ENCODE measurements at places on chromosomes 1 and 21. TPM values are rescaled to one million over a fixed set of nuclear protein-coding genes. Genes with fewer than 3 reads are reported as not detected.

DNA sequence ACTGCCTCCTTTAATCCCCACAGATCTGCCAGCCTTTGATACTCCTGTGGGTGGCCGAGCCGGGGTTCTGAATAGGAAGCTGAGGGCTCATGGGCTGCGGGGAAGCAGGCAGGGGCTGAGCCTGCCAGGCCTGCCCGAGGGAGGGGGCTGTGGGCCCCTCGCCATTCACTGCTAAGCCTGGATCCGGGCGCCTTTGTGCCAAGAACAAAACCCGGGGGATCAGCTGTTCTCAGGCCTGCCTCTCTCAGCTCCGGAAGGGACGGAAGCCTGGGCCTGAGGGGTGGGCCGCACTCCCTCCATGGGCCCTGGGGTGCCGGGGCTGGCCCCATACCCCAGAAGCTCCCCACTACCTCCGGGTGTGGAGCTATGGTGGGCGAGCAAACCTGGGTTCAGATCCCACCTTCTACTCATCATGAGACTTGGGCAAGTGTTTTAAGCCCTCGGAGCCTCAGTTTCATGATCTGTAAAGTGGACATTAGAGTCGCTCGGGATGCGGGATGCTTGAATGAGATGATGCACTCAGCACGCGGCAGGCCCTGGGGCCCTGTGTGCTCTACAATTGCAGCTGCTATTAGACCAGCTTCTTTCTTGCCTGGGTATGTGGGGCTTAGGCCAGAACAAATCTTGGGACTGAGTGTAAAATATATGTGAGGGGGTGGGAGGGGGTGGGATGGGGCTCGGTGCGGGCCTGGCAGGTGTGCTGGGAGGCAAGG, 19.2 kb upstream of the EPHA2 start:
- no peaks in the 10 kb centered on the region for H3K36me3 ChIP-seq
- H3K27me3 ChIP-seq, result no peaks in the 10 kb centered on the region
- H3K27ac ChIP-seq, result peak overlapping the region; percentile 81
- peak; percentile 61 for DNase-seq
- H3K4me3 ChIP-seq, result no peak overlapping the region

DNA sequence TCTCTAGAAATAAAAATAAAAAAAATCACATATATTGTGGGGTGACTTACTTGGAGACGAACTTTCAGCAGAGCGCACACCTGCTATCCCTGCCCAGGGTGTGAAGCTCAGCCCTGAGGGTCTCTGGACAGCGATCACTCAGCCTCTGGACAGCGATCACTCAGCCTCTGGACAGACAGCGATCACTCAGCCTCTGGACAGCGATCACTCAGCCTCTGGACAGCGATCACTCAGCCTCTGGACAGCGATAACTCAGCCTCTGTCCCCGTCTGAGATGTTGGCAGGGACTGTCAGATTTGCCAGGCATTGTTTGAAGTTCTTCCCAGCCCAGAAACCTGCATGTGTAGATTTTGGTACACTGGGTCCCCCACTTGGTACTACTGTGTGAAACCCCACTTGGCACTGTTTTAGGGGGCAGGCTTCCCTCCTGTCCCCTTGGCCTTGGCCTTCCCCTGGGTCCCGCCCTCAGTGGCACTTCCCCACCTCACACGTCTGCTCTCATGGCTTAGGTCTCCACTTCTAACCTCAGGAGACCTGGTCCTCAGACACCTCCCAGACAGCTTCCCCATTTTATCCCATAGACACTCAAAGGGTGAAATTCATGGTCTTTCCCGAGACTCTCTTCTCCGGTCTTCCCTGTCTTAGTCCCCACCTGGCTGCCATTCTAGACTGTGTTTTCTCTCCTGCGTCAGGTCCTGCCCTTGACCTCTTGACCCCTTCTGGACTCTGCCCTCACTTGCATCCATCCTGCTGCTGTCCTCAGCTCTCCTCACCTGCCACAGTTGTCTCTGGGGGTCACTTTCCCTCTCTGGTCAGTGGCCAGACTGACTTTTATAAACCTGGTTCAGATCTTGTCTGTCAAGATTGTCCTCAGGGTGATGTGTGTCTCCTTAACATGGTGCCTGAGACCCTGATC, 10.2 kb downstream of the PSEN2 start:
- H3K36me3 ChIP-seq, result peaks cover 3% of the 10 kb centered on the region
- DNase-seq, result no peak
- H3K4me1 ChIP-seq, result peaks cover 8% of the 10 kb centered on the region
- H3K27ac ChIP-seq, result no peak overlapping the region
- no peak overlapping the region for H3K4me3 ChIP-seq
- no peaks in the 10 kb centered on the region for H3K27me3 ChIP-seq

- H3K4me1 ChIP-seq, result peaks cover 38% of the 10 kb centered on the region
- H3K4me3 ChIP-seq, result no peak overlapping the region
- H3K36me3 ChIP-seq, result no peaks in the 10 kb centered on the region
These were observed 31.6 kb upstream of the UBE2U start for GRCh38 chr1:64171797-64172281.

DNA sequence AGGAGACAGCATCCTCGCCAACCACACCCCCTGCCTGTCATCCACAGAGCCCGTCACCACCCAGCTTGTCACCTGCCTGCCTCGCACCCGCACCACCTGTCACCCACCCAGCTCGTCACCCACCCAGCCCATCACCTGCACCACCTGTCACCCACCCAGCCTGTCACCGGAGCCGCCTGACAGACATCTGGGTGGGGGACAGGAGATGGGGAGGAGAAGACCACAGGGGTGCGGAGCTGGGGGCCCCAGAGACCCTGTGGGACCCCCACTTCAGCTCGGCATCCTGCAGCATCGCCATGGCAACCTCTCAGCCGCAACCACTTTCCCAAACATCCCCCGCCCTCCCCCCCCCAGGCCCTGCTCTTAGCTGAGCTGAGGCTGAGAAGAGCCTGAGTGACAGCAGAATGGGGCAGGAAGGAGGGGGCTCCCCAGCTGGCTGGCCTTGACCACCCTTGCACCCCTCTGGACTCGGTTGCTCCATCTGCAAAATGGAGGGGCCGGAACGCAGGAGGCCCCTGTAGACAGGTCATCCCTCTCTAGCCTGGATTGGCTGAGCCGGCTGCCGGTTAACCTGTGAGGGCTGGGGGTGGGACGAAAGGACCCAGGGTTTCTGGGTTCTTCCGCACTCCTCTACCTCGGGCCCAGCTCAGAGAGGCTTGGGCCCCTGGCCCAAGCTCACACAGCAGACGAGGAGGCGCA, 11.6 kb downstream of the AHDC1 start:
- peaks cover 6% of the 10 kb centered on the region for H3K36me3 ChIP-seq
- H3K4me1 ChIP-seq, result peaks cover 53% of the 10 kb centered on the region
- H3K27me3 ChIP-seq, result no peaks in the 10 kb centered on the region
- peak; percentile 52 for DNase-seq
- H3K4me3 ChIP-seq, result no peak overlapping the region

DNA sequence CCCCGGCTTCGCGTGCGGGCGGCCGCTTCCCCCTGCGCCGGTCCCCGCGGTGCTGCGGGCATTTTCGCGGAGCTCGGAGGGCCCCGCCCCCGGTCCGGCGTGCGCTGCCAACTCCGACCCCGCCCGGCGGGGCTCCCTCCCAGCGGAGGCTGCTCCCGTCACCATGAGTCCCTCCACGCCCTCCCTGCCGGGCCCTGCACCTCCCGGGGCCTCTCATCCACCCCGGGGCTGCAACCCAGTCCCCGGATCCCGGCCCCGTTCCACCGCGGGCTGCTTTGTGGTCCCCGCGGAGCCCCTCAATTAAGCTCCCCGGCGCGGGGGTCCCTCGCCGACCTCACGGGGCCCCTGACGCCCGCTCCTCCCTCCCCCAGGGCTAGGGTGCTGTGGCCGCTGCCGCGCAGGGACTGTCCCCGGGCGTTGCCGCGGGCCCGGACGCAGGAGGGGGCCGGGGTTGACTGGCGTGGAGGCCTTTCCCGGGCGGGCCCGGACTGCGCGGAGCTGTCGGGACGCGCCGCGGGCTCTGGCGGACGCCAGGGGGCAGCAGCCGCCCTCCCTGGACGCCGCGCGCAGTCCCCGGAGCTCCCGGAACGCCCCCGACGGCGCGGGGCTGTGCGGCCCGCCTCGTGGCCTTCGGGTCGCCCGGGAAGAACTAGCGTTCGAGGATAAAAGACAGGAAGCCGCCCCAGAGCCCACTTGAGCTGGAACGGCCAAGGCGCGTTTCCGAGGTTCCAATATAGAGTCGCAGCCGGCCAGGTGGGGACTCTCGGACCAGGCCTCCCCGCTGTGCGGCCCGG, 159.2 kb downstream of the RUNX1 start:
- H3K4me3 ChIP-seq, result peak overlapping the region; percentile 89
- H3K27ac ChIP-seq, result peak overlapping the region; percentile 98
- H3K36me3 ChIP-seq, result peaks cover 4% of the 10 kb centered on the region
- H3K4me1 ChIP-seq, result peaks cover 6% of the 10 kb centered on the region

GRCh38 chr1:113747376-113747775, 11.9 kb downstream of the PHTF1 start:
- H3K4me3 ChIP-seq, result no peak overlapping the region
- peak overlapping the region; percentile 34 for H3K27ac ChIP-seq
- H3K36me3 ChIP-seq, result peaks cover 8% of the 10 kb centered on the region

GRCh38 chr1:10704368-10704882, 92.0 kb downstream of the CASZ1 start:
- DNase-seq, result no peak
- H3K27ac ChIP-seq, result no peak overlapping the region
- H3K27me3 ChIP-seq, result peaks cover 63% of the 10 kb centered on the region
- no peak overlapping the region for H3K4me3 ChIP-seq
- H3K36me3 ChIP-seq, result no peaks in the 10 kb centered on the region

- peaks cover 40% of the 10 kb centered on the region for H3K36me3 ChIP-seq
- peaks cover 17% of the 10 kb centered on the region for H3K4me1 ChIP-seq
- no peaks in the 10 kb centered on the region for H3K27me3 ChIP-seq
- no peak for DNase-seq
- H3K4me3 ChIP-seq, result no peak overlapping the region
These were observed 3.5 kb downstream of the POMGNT1 start for GRCh38 chr1:46194641-46195193.

DNA sequence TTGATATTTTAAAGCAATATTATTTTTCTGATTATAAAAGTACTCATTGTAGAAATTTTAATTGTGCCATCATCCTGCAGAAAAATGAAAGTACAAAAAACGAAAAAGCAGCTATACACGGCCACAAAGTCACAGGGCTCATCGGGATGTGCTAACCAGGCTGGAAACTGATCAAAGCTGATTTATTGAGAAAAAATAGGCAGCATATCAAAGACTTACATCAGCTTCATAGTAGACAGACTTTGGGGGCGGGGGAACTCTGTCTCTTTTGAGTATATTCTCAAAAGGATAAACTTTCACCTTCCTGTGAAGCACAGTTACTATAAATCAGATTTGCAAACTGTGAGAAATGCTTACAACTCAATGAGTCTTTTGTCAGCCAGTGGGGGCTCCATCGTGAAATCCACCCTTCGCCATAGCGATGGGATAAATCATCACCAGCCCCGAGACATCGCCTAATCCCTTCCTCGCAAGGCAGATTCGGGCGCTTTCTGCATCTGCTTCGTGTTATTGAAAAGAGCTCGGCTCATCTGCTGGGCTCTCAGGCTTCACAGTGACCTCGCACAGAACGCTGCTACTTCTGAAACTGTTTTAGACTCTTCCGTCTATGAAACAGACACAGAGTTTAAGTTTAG, 69.2 kb upstream of the ERG start:
- no peak overlapping the region for H3K27ac ChIP-seq
- H3K4me3 ChIP-seq, result peak overlapping the region; percentile 66
- peaks cover 9% of the 10 kb centered on the region for H3K4me1 ChIP-seq
- H3K36me3 ChIP-seq, result no peaks in the 10 kb centered on the region

- DNase-seq, result peak; percentile 98
- H3K4me1 ChIP-seq, result peaks cover 16% of the 10 kb centered on the region
- H3K27ac ChIP-seq, result no peak overlapping the region
- peak overlapping the region; percentile 68 for H3K4me3 ChIP-seq
- no peaks in the 10 kb centered on the region for H3K36me3 ChIP-seq
These were observed 699 bp upstream of the NES start for GRCh38 chr1:156677616-156678596.

- H3K4me1 ChIP-seq, result peaks cover 52% of the 10 kb centered on the region
These were observed 513.6 kb downstream of the PLPP3 start for GRCh38 chr1:56065729-56066128.

GRCh38 chr1:245717611-245718010, 562.8 kb downstream of the KIF26B start:
- H3K27me3 ChIP-seq, result no peaks in the 10 kb centered on the region
- peaks cover 15% of the 10 kb centered on the region for H3K4me1 ChIP-seq
- no peaks in the 10 kb centered on the region for H3K36me3 ChIP-seq
- DNase-seq, result no peak
- no peak overlapping the region for H3K4me3 ChIP-seq

GRCh38 chr1:18653367-18653766, 22.7 kb downstream of the PAX7 start:
- no peak overlapping the region for H3K27ac ChIP-seq
- peaks cover 48% of the 10 kb centered on the region for H3K27me3 ChIP-seq
- H3K4me3 ChIP-seq, result no peak overlapping the region
- peak; percentile 50 for DNase-seq

GRCh38 chr1:71270394-71270915, 189.6 kb upstream of the ZRANB2 start:
- no peaks in the 10 kb centered on the region for H3K4me1 ChIP-seq
- no peak overlapping the region for H3K4me3 ChIP-seq

DNA sequence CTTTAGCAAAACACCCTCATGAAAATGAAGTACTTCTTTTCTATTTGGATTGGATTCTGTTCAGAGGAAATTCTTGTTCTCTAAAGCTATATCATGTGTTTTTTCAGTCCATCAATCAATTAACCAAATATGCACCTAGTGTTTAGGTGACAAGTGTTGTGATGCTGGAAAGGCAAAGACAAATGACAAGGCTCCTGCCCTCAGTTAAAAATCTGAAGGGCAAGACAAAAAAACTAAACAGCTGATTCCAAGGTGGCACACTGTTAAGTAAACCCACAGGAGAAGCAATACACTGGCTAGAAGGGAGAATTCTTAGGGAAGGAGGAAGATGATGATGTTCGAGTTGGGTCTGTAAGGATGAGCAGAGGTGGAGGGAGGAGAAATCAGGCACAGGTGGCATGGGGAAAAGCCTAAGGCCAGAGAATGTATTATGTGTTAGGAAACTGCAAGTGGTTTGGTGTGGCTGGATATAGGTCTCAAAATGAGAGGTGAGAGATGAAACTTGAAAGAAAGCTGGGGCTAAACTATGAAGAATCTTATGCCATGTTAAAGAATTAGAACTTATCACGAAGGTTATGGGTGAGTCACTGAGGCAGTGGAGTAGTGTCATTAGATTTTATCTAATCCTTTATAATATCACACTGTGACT, 51.8 kb upstream of the GFI1 start:
- no peak overlapping the region for H3K4me3 ChIP-seq
- H3K27ac ChIP-seq, result no peak overlapping the region
- peak; percentile 58 for DNase-seq
- no peaks in the 10 kb centered on the region for H3K36me3 ChIP-seq

Gene FMO3
- total RNA-seq, result 63.9 TPM

Gene CHML
- 12.1 TPM for total RNA-seq

Gene TSACC
- not detected for total RNA-seq

Gene MAN1A2
- total RNA-seq, result 51.0 TPM

Gene AMPD2
- 59.4 TPM for total RNA-seq

Gene ANKRD35
- total RNA-seq, result 1.4 TPM

Gene CTH
- total RNA-seq, result 11.2 TPM

Gene SRGAP2
- total RNA-seq, result 63.1 TPM

Gene PLCH2
- total RNA-seq, result not detected

Gene GBP6
- total RNA-seq, result not detected

Gene CCDC27
- not detected for total RNA-seq

Gene PADI2
- under 0.01 TPM for total RNA-seq

Measured in osteoblast (primary cell).